ENCODE measurements at places on chromosomes 6 and 20.

GRCh38 chr6:29656798-29657197 is at the start of gene MOG:
MOG (plus strand) TSS chr6:29657092; CDS start chr6:29657210, 118 bp downstream.
- no peak for DNase-seq

- no peak for DNase-seq
These were observed 69.6 kb downstream of the POPDC3 start for GRCh38 chr6:105109955-105110895.

- DNase-seq, result no peak
These were observed 79.3 kb downstream of the SLC22A3 start for GRCh38 chr6:160427312-160428068.

- peak; percentile 25 for DNase-seq
These were observed 28.7 kb downstream of the CFAP206 start for GRCh38 chr6:87436435-87436834.

DNA sequence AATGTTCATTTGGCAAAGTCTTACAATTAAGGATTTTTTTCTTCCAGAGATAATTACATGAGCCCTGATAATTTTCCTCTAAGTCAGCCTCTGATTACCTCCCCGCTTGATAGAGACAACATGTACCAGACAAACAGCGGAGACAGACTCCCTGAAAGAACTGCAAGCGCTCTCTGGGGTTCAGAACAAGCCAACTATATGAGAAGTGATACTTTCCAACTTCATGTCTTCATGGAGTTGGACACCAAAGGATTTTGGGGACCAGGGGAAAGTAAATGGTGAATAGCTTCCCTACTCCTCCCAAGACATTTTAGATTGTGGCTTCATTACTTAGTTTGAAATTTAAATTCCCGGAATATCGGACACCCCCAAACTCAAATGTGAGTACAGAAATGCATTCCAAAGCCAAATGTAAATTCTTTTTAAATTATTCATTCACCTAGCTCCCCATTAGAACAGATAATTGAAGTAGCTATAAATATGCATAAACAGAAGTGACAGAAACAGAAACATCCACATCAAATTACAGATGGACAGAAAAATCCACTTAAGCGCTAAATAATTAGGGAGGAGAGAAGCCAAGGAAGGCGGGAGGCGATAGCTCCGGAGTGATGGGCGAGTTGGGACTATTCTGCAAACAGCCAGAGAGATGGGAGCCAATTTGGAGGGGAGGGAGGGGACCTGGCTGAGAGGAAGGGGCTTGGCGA is 129.7 kb upstream of the AKAP12 start:
- no peak for DNase-seq

DNA sequence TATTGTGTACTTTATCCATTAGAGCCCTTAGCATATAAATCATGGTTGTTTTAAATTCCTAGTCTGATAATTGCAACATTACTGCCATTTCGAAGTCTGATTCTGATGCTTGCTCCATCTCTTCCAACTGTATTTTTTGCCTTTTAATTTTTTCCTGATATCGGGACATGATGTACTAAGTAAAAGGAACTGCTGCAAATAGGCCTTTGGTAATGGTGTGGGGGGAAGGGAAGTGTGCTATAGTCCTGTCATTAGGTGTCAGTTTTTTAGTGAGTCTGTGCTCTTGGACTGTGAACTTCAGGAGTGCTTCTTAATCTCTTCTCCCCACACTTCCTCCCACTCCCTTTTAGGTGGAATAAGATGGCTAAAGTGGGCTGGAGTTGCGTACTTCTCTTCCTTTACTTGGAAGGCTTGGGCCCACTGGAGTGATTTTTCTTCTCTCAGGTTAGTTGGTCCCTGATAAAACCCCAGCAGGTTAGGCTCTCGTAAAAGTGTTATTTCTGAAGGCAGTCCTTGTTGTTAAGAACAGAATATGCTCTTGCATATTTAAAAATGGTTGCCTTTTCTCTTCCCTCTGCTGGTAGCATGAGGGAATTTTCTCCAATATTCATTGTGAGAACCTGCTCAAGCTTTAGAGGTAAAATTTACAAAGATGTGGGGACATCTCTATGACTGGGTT is 18.1 kb downstream of the STXBP5 start:
- no peak for DNase-seq

- DNase-seq, result no peak
These were observed 1279.1 kb upstream of the CITED2 start for GRCh38 chr6:140653506-140653905.

GRCh38 chr6:136251394-136251793 is 1.3 kb upstream of the MTFR2 start:
- DNase-seq, result no peak

DNA sequence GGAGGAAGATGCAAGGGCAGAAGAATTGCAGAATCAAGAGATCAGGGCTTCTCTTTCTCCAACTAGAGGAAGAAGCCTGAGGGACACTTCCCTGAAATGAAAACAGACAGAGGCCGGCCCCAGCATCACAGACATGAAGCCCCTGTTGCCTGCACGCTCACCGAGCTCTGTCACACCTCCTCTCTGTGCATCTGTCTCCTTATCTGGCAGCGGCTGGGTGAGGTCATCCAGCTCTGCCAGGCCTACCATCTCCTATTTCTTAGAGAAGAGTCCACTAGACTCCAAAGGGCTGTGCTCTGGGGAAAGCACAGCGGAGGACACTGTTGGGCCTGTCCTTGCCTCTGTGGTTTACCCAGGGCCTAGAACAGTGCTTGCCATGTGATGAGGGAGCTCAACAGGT is 71.9 kb upstream of the MLN start:
- no peak for DNase-seq

DNA sequence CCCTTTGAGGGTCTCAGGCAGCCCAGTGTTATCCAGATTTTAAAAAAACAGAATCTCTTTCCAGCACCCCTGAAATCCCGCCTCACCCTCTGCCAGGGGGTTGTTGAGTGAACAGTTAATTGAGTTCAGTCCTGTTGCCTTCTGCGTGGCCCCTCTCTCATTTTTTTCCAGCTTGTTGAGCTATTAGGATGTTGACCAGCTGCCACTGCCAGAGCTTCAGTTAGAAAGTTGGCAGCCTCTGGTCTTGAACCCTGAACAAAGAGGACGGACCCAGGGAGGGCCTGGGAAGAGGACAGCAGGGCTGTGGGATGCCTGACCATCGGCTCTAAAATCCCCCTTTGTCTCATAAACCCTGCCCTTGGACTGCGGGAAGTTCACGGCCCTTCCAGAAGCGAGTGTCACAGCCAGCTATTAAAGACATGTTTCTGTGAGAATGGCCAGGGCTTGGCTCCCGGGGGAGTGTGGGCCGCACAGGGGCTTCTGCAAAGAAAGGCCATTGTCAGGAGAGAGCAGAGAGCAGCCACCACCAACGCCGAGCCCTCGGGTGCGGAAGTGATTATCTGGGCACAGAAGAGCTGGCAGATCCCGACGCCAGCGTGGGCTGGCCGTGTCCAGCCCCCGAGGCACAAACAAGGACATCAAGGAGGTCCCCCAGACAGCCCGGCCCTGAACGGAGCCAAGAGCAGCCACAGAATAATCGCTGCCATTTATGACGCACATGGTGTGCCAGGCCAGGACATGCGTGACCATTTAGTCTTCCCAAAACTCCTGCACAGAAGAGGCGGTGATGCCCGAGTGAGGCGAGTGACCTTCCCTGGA is 189.0 kb downstream of the ANKRD60 start:
- DNase-seq, result no peak

DNA sequence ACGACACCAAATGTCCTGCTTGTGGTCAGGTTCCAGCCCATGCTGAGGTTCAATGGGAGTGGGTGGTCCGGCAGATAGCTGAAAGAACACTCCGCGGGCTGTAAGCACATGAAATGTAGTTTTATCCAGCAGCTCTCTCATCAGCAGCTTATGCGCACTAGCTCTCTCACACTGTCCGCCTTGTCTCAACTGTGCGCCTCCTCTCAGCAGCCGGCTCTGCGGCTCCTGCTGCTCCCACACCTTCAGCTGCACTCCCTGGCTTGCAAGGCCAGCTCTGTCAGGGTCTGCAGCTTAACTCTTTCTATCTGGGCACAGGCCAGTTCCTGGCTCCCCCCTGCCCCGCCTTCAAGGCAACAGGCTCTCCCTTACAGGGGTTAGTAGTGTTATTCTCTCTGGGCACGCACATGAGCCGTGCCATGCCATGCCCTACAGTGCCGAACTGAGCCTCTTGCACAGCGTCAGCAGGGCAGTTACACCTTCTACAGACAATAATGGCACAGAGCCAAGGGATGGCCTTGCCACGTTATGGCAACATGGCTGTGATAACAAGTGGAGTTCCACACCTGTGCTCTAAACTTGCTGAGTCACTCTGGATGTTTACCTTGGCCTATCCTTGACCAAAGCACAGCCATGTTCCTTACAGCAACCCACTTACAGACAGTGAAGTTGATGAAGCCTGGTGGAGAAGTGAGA is 84.0 kb upstream of the LRFN2 start:
- no peak for DNase-seq

GRCh38 chr6:16061818-16062217 is 67.1 kb upstream of the MYLIP start:
- DNase-seq, result no peak

DNA sequence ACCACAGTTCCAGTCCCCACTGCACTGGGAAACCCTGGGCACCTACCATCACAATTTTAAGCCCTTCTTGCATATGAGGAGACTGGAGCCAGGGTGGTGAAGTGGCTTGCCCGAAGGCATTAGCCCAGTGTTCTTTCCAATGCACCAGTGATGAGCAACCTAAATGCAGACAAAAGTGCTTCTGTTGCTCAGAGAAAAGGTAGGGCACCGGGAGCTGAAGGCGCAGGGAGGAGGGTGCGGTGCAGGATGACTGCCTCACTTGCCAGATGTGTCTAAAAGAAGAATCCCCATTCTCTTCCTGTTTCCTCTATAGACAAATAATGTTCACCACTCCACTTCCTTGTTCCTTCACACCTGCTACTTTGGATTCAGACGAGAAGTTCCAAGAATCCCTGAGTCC is 86.5 kb downstream of the QRSL1 start:
- no peak for DNase-seq

- DNase-seq, result no peak
These were observed 109.7 kb downstream of the FIG4 start for GRCh38 chr6:109800771-109801170.

GRCh38 chr20:45346291-45346718 is 1.9 kb downstream of the SDC4 start:
- DNase-seq, result no peak

DNA sequence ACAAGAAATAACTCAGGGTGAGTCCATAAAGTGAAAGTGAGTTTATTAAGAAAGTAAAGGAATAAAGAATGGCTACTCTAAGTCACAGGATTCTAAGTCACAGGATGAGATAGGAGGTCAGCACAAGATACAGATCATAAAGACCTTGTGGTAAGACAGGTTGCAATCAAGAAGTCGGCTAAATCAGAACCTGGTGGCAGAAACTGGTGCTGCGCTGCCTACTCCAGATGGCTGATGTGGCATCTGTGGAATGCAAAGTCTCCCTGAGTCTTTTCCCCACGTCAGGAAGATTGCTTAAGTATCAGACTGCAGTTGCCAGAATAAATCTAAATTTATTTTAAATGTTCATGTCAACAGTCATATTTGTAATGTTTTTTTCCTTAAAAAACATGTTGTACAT is 10.7 kb upstream of the KCNK15 start:
- no peak for DNase-seq

DNA sequence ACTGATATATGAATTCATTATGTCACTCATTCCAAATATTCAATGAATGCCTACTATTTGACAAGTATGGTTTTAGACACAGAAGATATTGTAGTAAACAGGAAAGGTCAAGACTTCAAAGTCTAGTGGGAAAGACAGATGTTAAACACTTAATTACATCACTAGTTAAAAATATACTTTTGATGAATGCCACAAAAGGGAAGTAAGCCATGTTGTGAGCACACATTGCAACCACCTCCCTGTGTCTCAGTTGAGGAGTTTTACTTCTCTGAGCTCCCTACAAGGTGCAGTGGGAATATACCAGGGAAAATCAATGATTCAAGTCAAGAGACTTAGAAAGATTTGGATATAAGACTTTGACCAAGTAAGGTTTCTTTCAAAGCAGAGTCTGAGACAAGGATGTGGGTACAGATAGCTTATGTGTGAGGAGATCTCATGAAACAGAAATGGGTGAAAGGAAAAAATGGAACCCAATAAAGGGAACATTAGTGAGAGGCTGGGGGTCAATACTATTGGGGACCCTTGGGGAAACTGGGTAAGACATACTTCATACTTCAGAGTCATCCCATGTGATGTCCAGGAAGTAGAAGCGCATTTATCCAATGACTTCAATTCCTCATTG is 503.7 kb downstream of the KIF16B start:
- no peak for DNase-seq

GRCh38 chr6:148693882-148694484 is 52.8 kb upstream of the UST start:
- no peak for DNase-seq

GRCh38 chr20:31720486-31721407 is 1.9 kb downstream of the BCL2L1 start:
- DNase-seq, result peak; percentile 14

- DNase-seq, result no peak
These were observed 10.0 kb downstream of the SGK1 start for GRCh38 chr6:134307870-134308269.

- no peak for DNase-seq
These were observed 92.4 kb downstream of the GJA10 start for GRCh38 chr6:89986650-89987074.

DNA sequence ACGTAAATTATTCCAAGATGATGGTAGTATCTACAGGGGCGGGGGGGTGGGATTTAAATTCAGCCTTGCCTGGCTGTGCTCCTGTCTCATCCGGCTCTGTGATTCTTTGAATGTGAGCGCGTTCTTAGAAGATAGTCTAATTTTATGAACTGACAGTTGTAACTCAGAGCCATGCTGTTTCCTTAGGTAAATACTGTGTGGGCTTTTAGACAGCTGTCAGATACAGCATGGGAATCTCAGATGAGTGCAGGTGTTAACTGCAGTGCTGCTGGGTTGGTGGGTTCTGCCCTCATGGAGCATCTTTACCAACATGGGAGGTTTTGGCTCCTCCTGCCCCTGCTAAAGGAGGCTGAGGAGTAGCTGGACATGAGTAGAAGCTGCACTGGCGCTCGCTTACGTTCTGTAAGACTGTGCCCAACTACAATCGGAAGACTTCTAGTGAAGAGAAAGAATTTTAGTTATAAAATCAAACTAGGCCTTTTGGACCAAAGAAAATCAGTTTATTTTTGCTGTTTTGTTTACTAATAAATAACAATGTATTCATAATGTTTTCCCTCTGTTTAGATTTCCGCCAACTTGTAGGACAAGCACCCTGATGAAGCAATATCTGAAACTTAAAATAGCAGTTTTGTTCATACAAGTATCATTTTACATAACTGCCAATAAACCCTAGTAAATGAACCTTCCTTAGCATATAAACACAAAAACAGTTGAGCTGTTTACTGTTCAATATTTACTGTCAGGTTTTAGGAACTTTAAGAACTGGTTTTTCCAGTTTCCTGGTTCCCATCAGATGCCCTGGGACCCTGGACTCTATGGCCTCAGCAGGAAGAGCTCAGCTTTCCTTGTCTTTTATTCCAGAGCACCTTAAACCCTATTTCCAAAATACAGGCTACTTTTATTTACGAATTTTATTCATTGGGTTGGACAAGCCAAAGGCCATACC is 66.1 kb downstream of the FAM120B start:
- no peak for DNase-seq

GRCh38 chr6:13371421-13372072 is 43.2 kb upstream of the TBC1D7 start:
- no peak for DNase-seq

GRCh38 chr6:170357812-170358211 is 51.3 kb downstream of the FAM120B start:
- no peak for DNase-seq
